ENCODE measurements at places on chromosomes 1 and 21.

DNA sequence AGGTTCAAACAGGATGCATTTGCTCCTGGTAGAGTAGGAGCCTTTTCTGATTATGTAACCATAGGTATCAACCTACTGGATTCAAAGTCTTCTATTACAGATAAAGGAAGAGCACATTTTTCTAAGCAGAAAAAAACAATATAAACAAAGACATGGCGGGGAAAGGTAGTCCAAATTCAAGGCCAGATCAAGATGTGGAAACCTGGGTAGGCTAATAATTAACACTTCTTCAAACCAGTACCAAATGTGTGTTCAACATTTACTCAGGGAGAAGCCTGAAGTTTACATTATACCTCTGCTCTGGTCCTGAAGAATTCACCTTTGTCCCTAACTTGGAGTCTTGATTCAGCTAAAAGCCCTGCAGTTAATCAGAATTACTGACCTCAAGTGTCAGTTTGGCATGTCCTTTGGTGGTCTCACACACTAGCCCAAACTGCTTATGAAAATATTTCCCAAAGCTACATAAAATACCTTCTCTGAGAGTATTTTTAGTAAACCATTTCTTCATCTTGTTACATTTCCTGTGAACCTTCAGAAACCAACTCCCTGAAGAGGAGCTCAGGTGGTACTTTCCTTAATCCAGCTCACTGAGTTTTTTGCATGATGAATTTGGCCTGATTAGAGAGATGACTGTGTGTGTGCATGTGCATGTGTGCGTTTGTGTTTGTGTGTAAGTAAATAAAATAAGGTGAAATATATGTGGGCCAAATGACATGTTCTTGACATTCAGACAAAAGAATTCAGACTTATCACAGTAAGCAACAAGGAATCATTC lies 70.2 kb downstream of the TOR3A start:
- no peak for DNase-seq

- peak; percentile 20 for DNase-seq
Measured at GRCh38 chr1:193143285-193143684, 21.5 kb downstream of the CDC73 start.

DNA sequence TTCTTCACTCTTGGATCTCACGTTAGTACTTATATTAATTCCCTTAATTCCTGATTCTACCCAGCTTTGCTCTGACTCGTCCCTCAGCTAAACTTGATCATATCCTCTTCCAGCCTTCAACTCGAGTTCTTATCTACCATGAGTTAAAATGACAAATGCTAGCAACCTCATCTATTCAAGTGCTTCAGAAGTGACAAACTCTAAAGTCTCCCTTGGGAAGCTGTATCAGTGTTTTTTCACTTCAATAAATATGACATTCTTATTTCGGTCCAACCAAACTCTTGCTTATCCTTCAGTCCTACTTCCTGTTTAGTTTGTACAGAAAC lies 75.3 kb downstream of the FOXJ3 start:
- DNase-seq = peak; percentile 5

GRCh38 chr1:102834688-102835320 lies 273.5 kb downstream of the COL11A1 start:
- DNase-seq = peak; percentile 34

DNA sequence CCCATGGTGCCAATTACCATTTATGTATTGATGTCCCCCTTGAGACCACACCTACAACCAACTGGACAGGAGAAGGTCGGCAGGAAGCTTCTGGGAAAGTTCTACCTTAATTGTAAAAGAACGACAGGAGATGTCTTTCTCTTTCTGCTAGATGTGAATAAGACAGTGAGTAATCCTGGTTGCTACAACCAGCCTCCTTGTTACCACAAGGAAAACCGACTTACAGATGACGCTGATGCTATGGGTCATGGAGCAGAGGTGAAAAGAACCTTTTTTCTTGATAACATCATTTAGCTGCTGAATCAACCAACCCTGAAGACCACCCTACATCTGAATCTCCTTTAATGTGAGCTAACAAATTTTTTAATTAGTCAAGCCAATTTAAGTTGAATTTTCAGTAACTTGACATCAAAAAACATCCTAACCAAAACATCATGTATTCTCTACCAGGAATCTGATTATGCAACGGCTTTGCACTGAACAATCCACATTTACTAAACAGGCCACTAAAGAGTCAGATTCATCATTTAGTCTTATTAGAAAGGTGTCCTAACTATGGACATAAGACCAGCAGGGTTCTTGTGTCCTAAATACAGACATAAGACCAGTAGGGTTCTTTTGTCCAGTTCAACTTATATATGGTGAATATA lies 23.0 kb downstream of the RGS2 start:
- DNase-seq = no peak

DNA sequence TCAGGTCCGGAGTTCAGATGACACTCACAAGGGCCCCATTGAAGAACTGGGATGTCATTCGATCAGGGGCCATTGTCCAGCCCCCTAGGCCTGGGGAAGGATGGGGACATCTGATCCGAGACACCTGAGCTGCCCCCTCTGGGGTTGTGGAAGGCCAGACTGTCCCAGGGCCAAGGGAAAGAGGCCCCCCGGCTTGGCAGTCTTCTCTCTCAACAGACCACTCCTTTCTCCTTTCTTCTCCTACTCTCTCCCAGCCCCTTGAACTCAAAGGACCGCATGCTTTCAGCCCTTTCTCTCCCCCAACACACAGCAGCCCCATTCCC lies 1.1 kb downstream of the S100A1 start:
- no peak for DNase-seq

GRCh38 chr1:197989058-197989457 lies 71.9 kb downstream of the LHX9 start:
- DNase-seq = no peak

DNA sequence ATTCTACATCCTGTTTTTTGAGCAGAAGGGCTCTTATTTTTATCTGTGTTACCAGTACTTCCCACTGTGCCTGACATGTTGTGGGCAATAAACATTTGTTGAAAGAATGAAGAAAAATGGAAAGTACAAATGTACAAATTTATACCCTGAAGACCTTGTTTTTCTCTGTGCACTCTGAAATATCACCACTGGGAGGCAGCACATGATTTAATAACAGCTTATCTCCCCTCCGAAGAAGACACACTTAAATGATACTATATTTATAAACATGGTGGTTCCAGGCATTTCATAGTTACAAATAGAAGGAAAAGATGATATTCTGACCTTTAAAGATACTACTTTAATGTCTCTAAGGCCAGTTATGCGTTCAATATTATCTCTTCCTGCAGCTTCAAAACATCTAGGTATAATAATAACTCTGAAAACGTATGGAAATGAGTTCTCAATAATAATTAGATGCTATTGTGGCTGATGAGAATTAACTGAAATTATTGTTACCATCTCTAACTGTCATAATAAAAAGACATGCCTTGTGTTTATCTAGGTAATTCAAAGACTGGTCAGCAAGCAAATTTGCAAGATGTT lies 12.8 kb downstream of the DYNLT5 start:
- peak; percentile 45 for DNase-seq

GRCh38 chr1:40799351-40799867 lies 15.8 kb downstream of the KCNQ4 start:
- DNase-seq = peak; percentile 19

- DNase-seq = no peak
Measured at GRCh38 chr1:112397841-112398240, 1.8 kb downstream of the CTTNBP2NL start.

GRCh38 chr1:180507795-180508724 lies 5.7 kb upstream of the ACBD6 start:
- peak; percentile 68 for DNase-seq

DNA sequence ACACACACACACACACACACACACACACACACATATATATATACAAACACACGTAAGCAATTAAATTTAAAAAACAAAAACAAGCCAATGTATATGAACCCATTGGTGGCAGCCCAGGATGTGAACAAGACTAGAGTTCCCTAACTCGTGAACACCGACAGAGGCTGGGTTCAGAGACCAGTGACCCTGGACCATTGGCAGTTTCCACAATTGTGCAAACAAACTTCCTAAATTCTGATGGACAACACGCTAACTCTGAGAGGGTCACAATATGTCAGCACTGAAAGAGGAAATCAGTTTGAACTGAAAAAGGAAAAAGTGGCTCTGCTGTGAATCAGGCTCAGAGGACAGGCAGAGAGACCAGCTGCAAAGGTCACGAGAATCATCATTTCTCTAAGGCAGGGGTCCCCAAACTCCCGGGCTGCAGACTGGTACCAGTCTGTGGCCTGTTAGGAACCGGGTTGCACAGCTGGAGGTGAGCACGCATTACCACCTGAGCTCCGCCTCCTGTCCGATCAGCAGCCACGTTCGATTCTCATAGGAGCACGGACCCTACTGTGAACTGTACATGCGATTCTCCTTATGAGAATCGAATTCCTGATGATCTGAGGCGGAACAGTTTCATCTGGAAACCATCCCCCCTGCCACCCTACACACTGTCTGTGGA lies 50.5 kb upstream of the ERO1B start:
- no peak for DNase-seq

- no peak for DNase-seq
Measured at GRCh38 chr1:183850852-183851251, 45.9 kb downstream of the RGL1 start.

- peak; percentile 100 for DNase-seq
Measured at GRCh38 chr1:244214009-244214967, 163.2 kb downstream of the ZBTB18 start.

DNA sequence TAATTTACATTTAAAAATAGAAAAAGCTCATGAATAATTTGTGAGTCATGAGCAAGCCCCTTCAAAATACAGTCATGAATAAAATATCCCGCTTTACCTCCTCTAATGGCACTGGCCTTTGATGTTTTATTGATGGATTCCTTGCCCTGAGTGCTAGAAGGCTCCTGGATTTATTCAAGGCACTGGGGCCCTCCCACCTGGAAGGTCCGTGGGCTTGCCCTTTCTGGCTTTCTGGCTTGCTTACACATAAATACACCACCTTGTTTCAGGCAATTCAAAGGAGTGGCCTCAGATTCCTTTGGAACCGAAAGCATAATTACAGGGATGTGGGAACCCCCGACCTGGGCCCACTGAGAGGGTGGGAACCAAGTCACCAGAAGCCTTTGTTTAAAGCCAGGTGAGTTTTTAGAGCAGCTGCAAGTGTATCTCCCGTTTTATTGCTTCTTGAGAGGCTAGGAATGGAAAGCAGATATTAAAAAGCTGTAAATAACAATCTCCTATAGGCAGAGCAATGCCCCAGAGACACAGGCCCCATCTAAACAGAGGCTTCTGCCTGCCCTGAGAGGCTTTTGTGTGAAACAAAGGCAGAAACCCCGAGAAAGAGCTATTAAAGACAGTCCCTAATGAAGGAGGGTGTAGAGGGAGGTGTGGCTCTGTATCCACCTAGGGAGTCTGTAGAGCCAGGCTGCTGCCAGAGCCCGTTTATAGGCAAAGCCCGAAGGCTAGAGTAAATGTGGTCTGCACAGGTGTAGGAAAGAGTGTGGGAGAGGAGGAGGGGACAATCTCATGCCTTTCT lies 126.4 kb downstream of the FAM78B start:
- DNase-seq = no peak

- DNase-seq = peak; percentile 25
Measured at GRCh38 chr1:29912425-29912824, 676.1 kb downstream of the PTPRU start.

DNA sequence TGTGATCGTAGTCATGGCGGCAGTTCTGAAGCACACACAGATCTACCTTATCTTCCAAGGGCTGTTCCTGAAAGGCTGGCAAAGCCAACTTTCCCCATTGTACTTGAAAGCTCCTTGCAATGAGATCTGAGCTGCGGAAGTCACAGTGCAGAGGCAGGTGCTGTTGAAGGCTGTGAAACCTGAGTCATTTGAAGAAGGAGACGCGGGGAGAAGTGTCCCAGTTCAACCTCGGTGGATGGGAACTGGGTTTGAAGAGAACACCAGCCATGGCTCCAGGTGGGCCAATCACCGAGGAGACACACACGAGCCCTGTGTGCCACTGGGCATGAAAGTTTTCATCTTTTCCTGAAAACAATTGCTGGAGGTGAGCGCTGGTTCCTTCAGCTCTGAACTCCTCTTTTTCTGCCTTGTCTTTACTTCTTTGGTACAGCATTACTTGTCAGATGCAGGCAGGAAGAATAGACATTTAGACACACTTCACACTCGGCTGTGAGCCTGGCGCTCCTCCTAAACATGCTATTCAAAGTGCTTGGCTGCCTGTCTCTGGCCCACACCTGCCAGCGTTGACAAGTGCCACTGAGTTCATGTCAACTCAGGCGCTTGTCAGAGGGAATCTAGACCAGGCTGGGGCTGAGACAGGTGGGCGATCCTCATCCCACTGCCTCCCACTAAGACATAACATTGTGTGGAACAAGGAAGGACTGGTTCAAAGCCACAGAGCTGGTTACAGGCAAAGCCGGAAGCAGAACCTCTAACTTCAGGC lies 25.7 kb upstream of the PDE9A start:
- no peak for DNase-seq

DNA sequence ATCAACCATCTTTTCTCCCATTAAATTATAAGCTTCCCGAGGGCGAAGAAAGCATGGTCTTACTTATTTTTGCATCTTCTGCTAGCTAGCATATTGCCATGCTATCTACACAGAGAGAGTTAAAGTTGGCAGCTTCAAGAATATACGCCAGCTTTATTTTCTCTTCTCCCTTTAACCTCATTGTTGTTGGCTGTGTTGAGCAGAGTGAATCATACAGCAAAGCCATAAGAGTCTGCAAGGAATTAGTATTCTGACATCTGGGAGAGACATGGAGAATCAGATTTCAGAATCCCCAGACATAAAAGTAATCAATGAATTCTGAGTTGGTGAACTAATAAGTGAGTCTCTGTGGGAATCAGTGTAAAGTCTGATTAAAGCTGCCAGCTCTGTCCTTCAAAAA lies 649.6 kb upstream of the PTBP2 start:
- DNase-seq = peak; percentile 22

DNA sequence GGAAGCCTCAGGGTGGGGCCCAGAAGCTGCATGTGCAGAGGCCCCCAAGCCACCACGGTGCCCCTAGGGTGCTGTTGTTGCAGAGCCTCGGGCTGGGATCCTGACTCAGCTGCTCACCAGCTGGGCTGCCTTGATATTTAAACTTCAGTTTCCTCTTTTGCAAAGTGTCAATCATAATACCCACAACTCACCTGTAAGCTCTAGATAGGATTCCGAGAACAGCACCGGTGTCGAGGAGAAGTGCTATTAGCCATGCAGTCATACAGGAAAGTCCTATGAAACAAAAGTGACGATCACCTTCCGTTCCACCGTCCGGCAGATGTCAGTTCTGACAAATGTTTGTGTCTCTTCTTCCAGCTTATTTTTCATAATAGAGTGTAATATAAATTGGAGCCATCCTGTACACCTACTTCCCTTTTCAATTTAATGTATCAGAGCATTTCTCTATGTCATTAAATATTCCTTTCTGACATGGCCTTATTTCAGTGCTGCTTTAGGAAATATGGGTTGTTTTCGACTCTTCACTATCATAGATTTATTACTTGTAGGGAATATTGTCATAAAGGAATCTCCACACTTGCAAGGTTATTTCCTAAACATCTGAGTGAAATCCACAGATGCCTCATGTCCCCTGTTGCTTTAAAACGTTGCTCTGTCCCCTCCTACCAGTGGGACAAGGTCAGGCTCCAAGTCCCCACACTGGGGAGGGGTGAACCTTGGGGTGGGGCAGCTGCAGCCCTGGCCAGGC lies 100.8 kb downstream of the SIK1 start:
- no peak for DNase-seq

- no peak for DNase-seq
Measured at GRCh38 chr1:12738934-12739333, 7.1 kb upstream of the CFAP107 start.

GRCh38 chr1:183804916-183805841 lies at the start of gene RGL1:
Gene RGL1, plus strand, starts transcription at chr1:183805120. Its CDS starts 178 bp downstream, at chr1:183805298.
- peak; percentile 62 for DNase-seq

GRCh38 chr21:44484498-44485253 lies 29.4 kb downstream of the LRRC3 start:
- no peak for DNase-seq

GRCh38 chr1:189656628-189657530 lies 820.8 kb downstream of the BRINP3 start:
- no peak for DNase-seq
